ENCODE measurements at places on chromosomes 4 and X. TPM values are rescaled to one million over a fixed set of nuclear protein-coding genes. Genes with fewer than 3 reads are reported as not detected.

GRCh38 chr4:168612450-168613135, 115.7 kb downstream of the PALLD start:
- DNase-seq, result no peak

Gene RELL1
- 28.3 TPM for total RNA-seq

Gene TRIM75
- not detected for total RNA-seq

GRCh38 chr4:40630335-40631021, 814 bp upstream of the RBM47 start:
- peak; percentile 90 for DNase-seq

- no peak for DNase-seq
Measured at GRCh38 chr4:112855058-112855457, 194.4 kb upstream of the ANK2 start.

DNA sequence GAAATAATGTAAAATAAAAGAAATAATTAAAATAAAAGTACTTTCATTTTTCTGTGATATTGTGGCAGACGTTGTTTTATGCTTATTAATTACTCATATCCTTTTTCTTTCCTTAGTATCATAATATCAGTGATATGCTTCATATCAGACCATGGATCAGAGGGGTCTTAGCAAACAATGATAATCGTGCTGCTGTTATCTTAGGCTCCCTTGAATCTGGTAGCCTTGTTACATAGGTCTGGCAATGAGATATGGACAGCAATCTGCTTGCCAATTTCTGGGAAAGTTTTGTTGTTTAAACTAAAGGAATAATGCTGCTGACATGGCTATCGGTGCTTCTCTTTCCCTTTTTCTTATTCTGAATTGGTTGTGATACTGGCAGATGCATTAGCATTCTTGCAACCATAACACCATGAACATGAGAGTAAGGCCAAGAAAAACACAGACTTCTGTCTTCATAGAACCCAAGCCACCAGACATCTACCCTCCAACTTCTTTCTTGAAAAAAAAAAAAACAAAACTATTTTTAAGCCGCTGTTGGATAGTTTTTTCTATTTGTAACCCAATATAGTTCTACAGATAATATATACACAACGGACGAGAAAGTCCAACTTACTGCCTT, 16.4 kb downstream of the EPHA5 start:
- no peak for DNase-seq

Gene GUCY1A1
- 35.6 TPM for total RNA-seq

Gene ENPEP
- 10.6 TPM for total RNA-seq

DNA sequence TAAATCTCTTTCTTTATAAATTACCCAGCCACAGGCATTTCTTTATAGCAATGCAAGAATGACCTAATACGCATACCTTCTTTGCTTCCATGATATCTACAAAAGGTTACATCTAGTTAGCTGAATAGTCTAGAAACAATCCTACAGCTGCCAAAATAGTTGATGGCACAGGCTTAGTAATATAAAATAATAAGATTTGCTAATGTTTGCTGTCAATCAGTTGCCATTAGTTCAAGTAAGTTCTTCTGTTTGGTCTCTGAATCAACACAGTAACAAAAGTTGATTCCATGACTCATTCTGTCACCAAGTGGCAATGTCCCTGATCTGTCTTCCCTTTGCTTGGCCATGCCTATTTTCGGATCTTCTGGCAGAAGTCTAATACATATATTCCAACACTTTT, 470.2 kb downstream of the SPRY1 start:
- DNase-seq, result no peak

Gene DYNLT3
- total RNA-seq, result 38.2 TPM

DNA sequence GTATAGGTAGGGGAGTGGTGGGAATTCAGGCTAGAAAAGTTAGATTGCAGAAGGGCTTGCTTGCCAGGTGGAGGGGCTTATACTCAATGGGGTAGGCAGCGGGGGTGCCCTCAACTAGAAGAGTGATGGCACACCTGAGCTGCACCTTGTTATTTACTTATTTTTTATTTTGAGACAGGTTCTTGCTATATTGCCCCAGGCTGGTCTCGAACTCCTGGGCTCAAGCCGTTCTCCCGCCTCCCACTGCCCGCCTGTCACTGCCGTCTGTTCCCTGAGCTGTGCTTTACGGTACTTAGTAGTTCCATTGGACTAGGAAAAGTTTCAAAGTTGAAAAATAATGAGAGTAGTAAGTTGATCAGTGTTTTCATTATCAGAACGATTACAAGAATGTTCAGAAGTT, 2.0 kb downstream of the ZFX start:
- no peak for DNase-seq

DNA sequence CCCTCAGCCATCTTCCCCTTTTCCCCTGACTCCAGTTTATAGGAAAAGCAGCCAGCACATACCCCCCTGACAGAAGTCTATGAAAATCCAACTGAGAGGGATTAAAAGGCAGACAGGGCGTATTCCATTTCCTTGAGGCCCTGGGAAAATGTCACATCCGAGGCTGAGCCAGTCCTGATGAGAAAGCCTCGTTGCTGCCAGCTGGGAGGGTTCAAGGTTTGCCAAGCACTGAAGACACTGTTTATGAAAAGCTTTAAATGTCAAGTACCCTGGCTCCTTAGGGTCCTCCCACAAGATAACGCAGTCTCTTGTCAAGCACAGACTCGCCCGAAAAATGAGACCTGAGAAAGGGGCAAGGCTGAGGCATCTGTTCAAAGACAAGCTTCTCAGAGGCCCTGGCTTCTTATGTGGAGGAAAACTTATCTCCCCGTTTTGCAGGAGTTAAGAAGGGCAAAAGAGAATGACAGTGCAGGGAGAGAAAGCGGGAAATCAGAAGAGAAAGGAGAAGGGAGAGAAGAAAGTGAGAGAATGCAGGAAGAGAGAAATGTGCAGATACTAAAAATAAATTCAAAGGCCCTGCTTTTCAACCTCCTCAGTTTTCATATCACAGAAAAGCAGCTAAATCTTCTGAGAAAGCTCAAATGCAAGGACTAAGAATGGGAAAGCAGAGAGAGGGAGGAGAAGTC, 44.7 kb downstream of the SCD5 start:
- DNase-seq, result no peak

- DNase-seq, result no peak
Measured at GRCh38 chrX:19177721-19178120, 55.5 kb upstream of the ADGRG2 start.

All from upper lobe of left lung (tissue), 6 donors.